ENCODE measurements at places on chromosomes 4 and X. TPM values are rescaled to one million over a fixed set of nuclear protein-coding genes. Genes with fewer than 3 reads are reported as not detected.

GRCh38 chr4:160510928-160511327, 1408.0 kb downstream of the RAPGEF2 start:
- H3K4me3 ChIP-seq, result no peak overlapping the region
- no peak overlapping the region for H3K27ac ChIP-seq
- H3K36me3 ChIP-seq, result no peaks in the 10 kb centered on the region
- DNase-seq, result no peak

DNA sequence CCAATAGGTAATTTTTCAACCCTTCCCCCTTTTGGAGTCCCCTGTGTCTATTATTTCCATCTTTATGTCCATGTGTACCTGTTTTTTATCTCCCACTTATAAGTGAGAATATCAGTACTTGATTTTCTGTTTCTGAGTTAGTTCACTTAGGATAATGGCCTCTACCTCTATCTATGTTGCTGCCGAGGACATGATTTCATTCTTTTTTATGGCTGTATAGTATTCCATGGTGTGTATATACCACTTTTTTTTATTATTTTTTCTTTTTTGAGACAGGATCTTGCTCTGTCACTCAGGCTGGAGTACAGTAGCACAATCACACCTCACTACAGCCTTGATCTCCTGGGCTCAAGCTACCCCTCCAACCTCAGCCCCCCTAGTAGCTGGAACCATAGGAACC, 47.6 kb downstream of the FUNDC1 start:
- DNase-seq, result no peak
- no peak overlapping the region for H3K4me3 ChIP-seq
- no peaks in the 10 kb centered on the region for H3K27me3 ChIP-seq
- H3K27ac ChIP-seq, result no peak overlapping the region
- no peaks in the 10 kb centered on the region for H3K4me1 ChIP-seq

The HERC3 gene
- polyA plus RNA-seq, result 5.5 TPM

GRCh38 chr4:171928336-171928735, 115.1 kb downstream of the GALNTL6 start:
- H3K4me3 ChIP-seq, result no peak overlapping the region
- H3K4me1 ChIP-seq, result no peaks in the 10 kb centered on the region
- H3K27me3 ChIP-seq, result no peaks in the 10 kb centered on the region
- H3K27ac ChIP-seq, result no peak overlapping the region
- no peaks in the 10 kb centered on the region for H3K36me3 ChIP-seq

DNA sequence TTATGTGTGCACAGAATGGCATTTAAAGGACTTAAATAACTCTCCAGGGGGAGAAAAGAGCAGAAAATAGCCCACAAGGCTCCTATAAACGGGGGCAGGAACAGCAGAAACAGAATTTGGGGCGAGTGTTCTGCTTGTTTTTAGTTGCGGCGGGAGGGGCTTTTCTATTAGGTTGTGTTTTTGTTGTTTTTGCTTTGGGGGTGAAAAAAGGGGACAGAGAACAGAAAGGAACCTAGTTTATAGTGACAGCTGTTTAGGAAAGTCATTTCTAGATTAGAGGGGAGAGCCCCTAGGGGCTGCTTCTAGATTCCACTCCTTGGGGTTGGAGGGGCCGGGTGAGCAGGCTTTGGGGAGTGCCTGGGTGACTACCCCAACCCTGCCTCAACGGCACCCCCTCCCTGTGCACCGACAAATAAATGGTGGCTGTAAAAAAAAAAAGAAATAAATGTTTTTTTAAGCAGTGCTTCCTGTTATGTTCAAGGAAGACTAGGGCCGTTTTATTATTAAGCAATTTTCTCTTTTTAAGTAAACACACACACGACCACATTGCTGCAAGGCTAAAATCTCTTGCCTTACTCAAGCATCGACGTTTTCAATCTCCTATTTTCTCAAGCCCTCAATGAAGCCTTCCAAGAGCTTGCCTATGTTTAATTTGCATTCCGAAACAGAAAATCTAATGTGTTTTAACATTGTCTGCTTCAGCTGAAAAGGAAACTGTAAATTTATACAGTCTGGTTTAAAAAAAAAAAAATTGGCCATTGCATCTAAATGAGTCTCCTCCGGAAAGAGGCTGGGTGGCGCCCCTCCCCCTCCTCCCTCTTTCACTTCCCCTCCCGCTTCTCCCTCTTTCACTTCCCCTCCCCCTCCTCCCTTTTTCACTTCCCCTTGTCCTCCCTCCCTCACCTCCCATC, 123.3 kb upstream of the TBL1X start:
- no peaks in the 10 kb centered on the region for H3K27me3 ChIP-seq
- H3K27ac ChIP-seq, result peak overlapping the region; percentile 68
- H3K4me3 ChIP-seq, result peak overlapping the region; percentile 15
- DNase-seq, result peak; percentile 68

DNA sequence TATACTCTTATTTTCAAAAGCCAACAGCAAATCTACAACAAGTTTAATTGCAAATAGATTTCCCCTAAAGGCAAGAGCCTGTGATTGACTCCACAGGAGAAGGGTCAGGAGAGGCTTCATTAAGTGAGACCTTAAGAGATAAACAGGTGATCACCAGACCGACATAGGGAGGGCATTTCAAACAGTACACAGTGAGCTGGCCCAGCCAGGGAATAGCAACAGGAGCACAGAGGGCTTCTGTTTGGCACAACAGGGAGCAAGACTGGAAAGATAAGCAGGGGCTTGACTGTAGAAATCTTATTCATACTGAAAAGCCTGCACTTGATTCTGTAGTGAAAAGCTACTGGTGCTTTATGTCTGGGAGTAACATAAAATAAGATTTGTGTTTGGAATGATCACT, 3.9 kb downstream of the RUFY3 start:
- no peak overlapping the region for H3K4me3 ChIP-seq
- H3K27ac ChIP-seq, result no peak overlapping the region
- no peaks in the 10 kb centered on the region for H3K4me1 ChIP-seq
- no peaks in the 10 kb centered on the region for H3K27me3 ChIP-seq

- peak overlapping the region; percentile 79 for H3K27ac ChIP-seq
- DNase-seq, result no peak
- H3K27me3 ChIP-seq, result no peaks in the 10 kb centered on the region
- no peaks in the 10 kb centered on the region for H3K36me3 ChIP-seq
- H3K4me1 ChIP-seq, result peaks cover 26% of the 10 kb centered on the region
These were observed 26.2 kb downstream of the TMSB4X start for GRCh38 chrX:13001097-13001496.

The ZCCHC12 gene
- not detected for polyA plus RNA-seq

DNA sequence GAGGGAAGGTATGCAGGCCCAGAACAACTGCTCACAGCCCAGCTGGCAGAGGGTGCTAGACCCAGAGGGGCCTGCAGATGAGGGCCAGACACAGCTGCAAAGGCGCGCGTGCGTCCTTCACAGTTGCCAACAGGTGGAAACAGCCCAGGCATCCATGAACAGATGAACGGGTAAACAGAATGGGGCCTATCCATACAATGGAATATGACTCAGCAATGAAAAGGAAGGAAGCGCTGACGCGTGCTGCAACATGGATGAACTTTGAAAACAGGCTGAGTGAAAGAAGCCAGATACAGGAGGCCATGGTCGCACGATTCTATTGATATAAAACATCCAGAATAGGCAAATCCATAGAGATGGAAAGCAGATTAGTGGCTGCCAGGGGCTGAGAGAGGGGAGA, 83.1 kb upstream of the DDX3X start:
- no peak overlapping the region for H3K27ac ChIP-seq
- no peaks in the 10 kb centered on the region for H3K36me3 ChIP-seq
- H3K27me3 ChIP-seq, result no peaks in the 10 kb centered on the region
- no peak for DNase-seq

DNA sequence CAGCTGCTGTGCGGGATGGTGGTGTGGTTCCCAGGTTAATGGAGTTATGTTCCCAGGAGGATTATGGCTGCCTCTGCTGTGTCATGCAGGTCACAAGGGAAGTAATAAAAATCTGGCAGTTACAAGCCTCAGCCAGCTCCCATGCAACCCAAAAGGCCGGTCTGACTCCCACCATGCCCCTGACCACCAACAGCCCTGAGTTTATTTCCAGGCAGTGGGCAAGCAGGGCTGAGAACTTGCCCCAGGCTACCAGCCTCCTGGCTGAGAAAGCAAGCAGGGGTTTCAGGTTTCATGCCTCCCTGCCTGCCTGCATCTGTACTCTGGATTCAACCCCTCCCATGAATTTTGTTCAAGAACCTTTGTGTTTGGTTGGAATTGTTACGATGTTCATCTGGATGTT, 732.7 kb upstream of the POU3F4 start:
- no peak overlapping the region for H3K27ac ChIP-seq
- H3K4me3 ChIP-seq, result no peak overlapping the region
- DNase-seq, result no peak
- H3K36me3 ChIP-seq, result no peaks in the 10 kb centered on the region
